ENCODE measurements at places on chromosomes 6 and 20. TPM values are rescaled to one million over a fixed set of nuclear protein-coding genes. Genes with fewer than 3 reads are reported as not detected.
A peak's percentile ranks its signal among the peaks of the same experiment; 100 is the strongest.

DLK2 gene
- 0.60 TPM for total RNA-seq

SRMS gene
- not detected for total RNA-seq

COX4I2 gene
- not detected for total RNA-seq

EYA2 gene
- total RNA-seq, result 0.73 TPM

DNA sequence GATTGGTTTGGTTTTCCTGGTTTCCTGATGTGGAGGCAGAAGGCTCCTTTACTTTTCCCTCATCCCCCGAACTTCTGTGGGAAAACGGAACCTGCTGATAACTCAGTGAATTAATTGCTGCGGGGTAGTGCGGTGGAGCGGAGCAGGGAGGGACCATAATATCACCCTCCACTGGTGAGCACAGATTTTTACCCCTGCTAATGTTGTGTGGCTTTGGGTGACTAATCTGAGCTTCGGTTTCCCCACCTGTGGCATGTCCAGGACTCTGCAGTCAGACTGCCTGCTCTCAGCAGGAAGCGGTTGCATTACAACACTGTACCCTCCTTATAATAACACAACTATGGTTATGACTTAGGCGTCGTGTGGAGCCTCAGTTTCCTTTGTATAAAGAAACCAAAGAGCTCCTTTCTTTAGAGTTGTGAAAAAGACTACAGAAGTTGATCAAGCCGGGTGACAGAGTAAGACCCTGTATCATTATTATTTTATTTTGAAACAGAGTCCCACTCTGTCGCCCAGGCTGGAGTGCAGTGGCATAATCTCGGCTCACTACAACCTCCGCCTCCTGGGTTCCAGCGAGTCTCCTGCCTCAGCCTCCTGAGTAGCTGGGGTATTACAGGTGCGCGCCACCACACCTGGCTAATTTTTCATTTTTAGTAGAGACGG lies 2.2 kb upstream of the ID1 start:
- H3K36me3 ChIP-seq, result peaks cover 14% of the 10 kb centered on the region
- H3K27ac ChIP-seq, result peak overlapping the region; percentile 99
- H3K4me3 ChIP-seq, result peak overlapping the region; percentile 56
- no peak for DNase-seq
- no peaks in the 10 kb centered on the region for H3K27me3 ChIP-seq

- H3K36me3 ChIP-seq, result peaks cover 2% of the 10 kb centered on the region
- no peak overlapping the region for H3K4me3 ChIP-seq
- no peak for DNase-seq
- H3K27ac ChIP-seq, result no peak overlapping the region
Observed at GRCh38 chr20:5745416-5746030, 4.7 kb upstream of the SHLD1 start.

DNA sequence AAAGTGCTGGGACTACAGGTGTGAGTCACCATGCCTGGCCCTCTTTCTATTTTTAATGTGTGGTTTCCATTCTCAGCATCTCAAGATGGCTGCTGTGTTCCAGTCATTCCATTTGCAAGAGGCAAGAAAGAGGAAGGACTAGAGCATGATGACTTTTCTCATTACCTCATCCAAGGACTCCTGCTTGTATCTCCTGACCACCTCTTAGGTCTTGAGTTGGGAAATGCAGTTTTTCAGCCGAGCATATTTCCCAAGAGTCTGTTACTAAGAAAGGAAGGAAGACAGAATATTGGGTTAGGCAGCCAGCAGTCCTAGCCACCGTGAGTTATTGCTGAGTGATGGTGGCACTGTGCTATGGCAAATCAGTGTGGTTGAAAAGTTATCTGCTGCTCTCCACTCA lies 108.4 kb upstream of the INSM1 start:
- no peaks in the 10 kb centered on the region for H3K36me3 ChIP-seq
- peaks cover 5% of the 10 kb centered on the region for H3K27me3 ChIP-seq
- H3K27ac ChIP-seq, result no peak overlapping the region
- no peak overlapping the region for H3K4me3 ChIP-seq

DNA sequence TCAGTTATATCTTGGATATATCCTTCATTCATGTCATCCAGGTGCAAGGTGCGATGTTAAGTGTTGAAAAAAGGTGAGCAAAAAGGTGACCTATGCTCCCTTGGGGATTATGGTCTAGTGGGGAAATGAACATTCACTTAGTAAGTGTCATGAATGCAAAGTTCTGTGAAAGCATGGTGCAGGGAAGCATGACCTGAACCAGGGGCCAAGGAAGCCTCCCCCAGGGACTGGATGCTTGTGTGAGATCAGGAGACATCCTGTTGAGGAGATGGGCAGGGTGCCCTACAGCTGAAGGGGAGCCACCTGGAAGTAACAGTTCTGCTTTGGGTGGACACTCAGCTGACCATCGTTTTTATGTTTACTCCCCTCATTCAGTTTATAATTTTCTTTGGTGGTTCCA lies 179.5 kb downstream of the SYNDIG1 start:
- no peak overlapping the region for H3K27ac ChIP-seq
- H3K4me3 ChIP-seq, result no peak overlapping the region
- no peak for DNase-seq
- H3K4me1 ChIP-seq, result peaks cover 3% of the 10 kb centered on the region
- H3K27me3 ChIP-seq, result peaks cover 6% of the 10 kb centered on the region

GRCh38 chr6:68756454-68757375 lies 121.6 kb downstream of the ADGRB3 start:
- no peaks in the 10 kb centered on the region for H3K27me3 ChIP-seq
- H3K4me3 ChIP-seq, result no peak overlapping the region
- no peaks in the 10 kb centered on the region for H3K36me3 ChIP-seq

GRCh38 chr6:22024973-22025467 lies 271.8 kb downstream of the PRL start:
- H3K4me3 ChIP-seq, result no peak overlapping the region
- H3K36me3 ChIP-seq, result peaks cover 13% of the 10 kb centered on the region
- DNase-seq, result no peak
- no peaks in the 10 kb centered on the region for H3K27me3 ChIP-seq
- H3K27ac ChIP-seq, result peak overlapping the region; percentile 65
- H3K4me1 ChIP-seq, result peaks cover 21% of the 10 kb centered on the region

DNA sequence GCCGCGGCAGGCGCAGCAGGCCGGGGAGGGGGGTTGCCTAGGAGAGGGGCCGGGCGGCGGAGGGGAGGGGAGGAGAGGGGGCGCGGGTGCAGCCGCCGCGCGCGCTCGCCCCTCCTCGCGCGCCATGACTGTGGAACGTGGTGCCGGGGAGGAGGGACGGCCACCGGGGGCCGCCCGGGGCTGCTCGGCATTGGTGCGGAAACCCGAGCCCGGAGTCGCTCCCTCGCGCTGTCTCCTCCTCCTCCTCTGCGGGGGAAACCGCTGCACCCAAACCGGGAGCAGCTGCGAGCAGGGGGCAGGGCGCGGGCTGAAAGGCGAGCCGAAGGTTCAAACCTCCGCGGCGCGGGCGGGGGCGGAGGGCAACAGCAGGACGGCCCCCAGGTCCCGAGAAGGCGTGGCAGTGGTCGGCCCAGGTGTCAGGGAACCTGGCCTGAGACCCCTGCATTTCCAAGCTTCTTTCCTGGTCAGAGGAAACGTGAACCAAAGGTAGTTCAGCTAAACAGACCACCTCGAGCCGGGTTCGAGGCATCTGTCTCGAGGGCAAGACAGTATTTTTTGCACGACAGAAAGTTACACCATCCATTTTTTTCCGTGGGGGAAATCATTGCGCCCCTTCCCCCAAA lies 1.4 kb upstream of the TRERF1 start:
- peak overlapping the region; percentile 95 for H3K27ac ChIP-seq
- peak overlapping the region; percentile 93 for H3K4me3 ChIP-seq
- peak; percentile 83 for DNase-seq
- peaks cover 2% of the 10 kb centered on the region for H3K36me3 ChIP-seq
- H3K4me1 ChIP-seq, result peaks cover 27% of the 10 kb centered on the region
- H3K27me3 ChIP-seq, result no peaks in the 10 kb centered on the region

DNA sequence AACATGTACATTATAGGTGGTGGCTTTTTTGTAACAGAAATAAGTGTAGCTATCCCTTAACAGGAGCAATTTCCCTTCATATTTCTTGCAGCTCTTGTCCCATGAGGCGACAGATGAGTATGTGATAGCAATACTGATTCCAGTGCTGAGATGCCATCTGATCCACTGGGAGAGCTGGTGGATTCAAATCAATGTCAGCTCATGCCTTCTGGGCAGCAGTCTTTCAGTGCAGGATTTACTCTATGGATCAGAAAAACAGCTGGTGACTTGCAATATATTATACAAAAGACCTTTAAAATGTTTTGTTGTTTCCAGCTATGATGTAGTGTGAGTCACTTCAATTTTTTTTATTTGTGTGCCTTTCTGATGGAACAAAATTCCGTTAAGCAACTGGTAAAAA lies 259.9 kb upstream of the SASH1 start:
- no peak for DNase-seq
- no peak overlapping the region for H3K4me3 ChIP-seq
- H3K27me3 ChIP-seq, result no peaks in the 10 kb centered on the region
- H3K36me3 ChIP-seq, result no peaks in the 10 kb centered on the region
- H3K27ac ChIP-seq, result no peak overlapping the region

DNA sequence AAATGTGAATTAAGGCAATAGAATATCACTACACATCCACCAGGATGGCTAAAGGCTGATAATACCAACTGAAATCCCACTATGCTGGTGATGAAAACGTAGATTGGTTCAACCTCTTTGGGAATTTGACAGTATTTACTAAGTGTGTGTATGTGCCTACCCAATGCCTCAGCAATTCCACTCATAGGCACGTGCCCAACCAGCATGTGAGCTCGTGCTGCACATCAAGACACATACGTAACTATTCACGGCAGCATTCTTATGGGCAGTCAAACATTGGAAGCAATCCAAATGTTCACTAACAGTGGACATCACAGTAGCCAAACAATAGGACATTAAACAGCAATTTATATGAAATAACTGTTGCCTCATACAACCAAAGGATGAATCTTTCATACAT lies 15.7 kb upstream of the AFDN start:
- peaks cover 7% of the 10 kb centered on the region for H3K4me1 ChIP-seq
- no peak overlapping the region for H3K27ac ChIP-seq
- H3K4me3 ChIP-seq, result no peak overlapping the region
- DNase-seq, result no peak
- no peaks in the 10 kb centered on the region for H3K27me3 ChIP-seq
- H3K36me3 ChIP-seq, result no peaks in the 10 kb centered on the region

DNA sequence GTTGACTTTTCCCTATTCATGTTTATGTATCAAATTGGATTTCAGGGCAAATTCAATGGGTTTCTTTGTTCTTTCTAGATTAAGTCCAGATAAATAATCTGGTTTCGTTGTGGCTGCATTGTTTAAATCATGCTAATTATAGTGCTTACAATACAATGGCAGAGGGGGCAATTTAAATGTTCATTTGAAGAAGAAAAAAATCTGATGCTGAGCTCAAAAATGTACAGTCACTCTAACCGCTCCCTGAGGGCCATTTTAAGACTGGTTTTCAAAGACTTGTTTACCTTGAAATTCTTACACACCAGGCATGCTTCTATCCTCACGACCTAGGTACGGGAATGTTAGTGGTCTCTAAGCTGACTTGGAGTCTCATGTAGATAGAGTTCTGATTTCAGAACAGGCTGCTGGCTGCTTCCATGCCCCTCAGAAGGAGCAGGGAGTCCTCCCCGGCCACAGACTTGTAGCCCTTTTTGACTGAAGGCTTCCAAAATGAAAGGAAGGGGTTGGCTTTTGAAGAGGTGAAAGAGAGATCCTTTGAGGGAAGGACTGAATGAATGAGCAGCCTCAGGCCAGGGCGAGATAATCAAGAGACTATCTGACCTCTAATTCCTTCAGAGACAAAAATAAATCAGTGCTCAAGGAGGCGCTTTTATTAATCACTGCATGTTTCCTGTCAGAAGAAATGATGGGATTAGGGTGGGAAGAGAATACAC lies 86.1 kb upstream of the ZNF217 start:
- DNase-seq, result no peak

- DNase-seq, result peak; percentile 16
- peaks cover 21% of the 10 kb centered on the region for H3K36me3 ChIP-seq
- H3K4me3 ChIP-seq, result peak overlapping the region; percentile 38
- H3K4me1 ChIP-seq, result peaks cover 53% of the 10 kb centered on the region
Observed at GRCh38 chr6:46062312-46062711, 46.7 kb upstream of the CLIC5 start.

DNA sequence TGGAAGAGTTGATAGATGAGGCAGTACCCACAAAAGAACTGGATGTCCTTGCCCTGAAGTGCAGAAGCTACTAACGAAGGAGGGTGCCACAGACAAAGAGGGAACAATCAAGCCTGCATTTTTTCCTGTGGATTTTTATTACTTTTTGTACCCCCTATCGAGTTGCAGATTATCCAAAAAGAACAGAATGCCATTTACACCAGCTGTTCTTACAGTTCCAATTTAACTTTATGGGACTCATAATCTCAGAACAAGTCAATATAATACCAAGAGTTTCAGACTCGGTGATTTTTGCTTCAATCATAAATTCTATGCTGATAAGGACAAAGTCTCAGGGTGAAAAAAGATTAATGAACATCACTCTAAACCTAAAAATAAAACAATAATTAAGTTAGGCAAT lies 4.0 kb upstream of the CNKSR3 start:
- H3K27me3 ChIP-seq, result peaks cover 10% of the 10 kb centered on the region
- no peak overlapping the region for H3K4me3 ChIP-seq
- DNase-seq, result no peak
- no peak overlapping the region for H3K27ac ChIP-seq
- no peaks in the 10 kb centered on the region for H3K36me3 ChIP-seq

Measured in progenitor cell of endocrine pancreas (in vitro differentiated cells).